CD8-positive, alpha-beta T cell (primary cell): ENCODE measurements at places on chromosomes 5 and 9.
A peak's percentile ranks its signal among the peaks of the same experiment; 100 is the strongest.

- DNase-seq: peak; percentile 59
Measured at GRCh38 chr9:79623799-79624721, 52.3 kb downstream of the TLE4 start.

GRCh38 chr5:41835645-41836044 is 34.6 kb downstream of the OXCT1 start:
- no peak for DNase-seq

DNA sequence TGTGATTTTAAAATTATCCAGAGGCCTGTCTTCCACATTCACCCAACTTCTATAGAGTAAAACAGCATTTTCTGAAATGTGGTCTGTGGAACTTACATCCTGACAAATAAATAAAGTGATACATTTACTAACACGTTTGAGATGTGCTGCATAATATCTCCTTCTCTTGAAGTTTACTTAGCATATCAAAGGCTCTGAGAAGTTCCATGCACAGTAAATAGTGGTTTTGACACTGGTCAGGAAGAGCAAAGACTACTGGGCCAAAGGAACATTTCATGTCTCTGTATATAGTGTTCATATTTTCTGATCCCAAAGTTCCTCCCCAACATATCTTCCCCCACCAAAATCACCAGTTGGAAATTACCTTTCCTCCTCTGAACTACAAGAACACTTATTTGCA is 30.5 kb upstream of the TARS1 start:
- DNase-seq: no peak

GRCh38 chr5:16976625-16977008 is 40.5 kb upstream of the MYO10 start:
- no peak for DNase-seq

GRCh38 chr9:96172797-96173196 is 129.2 kb downstream of the HSD17B3 start:
- DNase-seq: no peak
